ENCODE measurements at places on chromosomes 2 and 18. TPM values are rescaled to one million over a fixed set of nuclear protein-coding genes. Genes with fewer than 3 reads are reported as not detected.

The SULT1C4 gene
- 85.0 TPM for total RNA-seq

The KCNF1 gene
- 0.34 TPM for total RNA-seq

The ARHGEF4 gene
- 15.9 TPM for total RNA-seq

The TMEM178A gene
- 4.0 TPM for total RNA-seq

The SLC30A3 gene
- 0.77 TPM for total RNA-seq

The SMYD5 gene
- 10.8 TPM for total RNA-seq

The GPC1 gene
- 62.5 TPM for total RNA-seq

The ERLEC1 gene
- total RNA-seq, result 56.9 TPM

The CROCC2 gene
- 17.4 TPM for total RNA-seq

The ZBTB14 gene
- 14.9 TPM for total RNA-seq

The ITGAV gene
- total RNA-seq, result 91.8 TPM

The KRTCAP3 gene
- total RNA-seq, result 13.6 TPM

The CHRNG gene
- not detected for total RNA-seq

The SPC25 gene
- total RNA-seq, result 2.1 TPM

The ATP6V1B1 gene
- 5.9 TPM for total RNA-seq

The DLGAP1 gene
- 11.8 TPM for total RNA-seq

The TBR1 gene
- total RNA-seq, result not detected

The C2orf49 gene
- 12.3 TPM for total RNA-seq

The EDAR gene
- 0.37 TPM for total RNA-seq

The SLC9A4 gene
- total RNA-seq, result not detected

The KYNU gene
- total RNA-seq, result 18.7 TPM

The IMPACT gene
- total RNA-seq, result 29.0 TPM

The CCDC74B gene
- total RNA-seq, result 11.7 TPM

The DNAJC5G gene
- not detected for total RNA-seq

The TSPYL6 gene
- 0.20 TPM for total RNA-seq

The ST8SIA3 gene
- 0.03 TPM for total RNA-seq

The RAPGEF4 gene
- 33.5 TPM for total RNA-seq

The ALKAL2 gene
- 20.7 TPM for total RNA-seq

The RASGRP3 gene
- total RNA-seq, result 36.6 TPM

The CFAP65 gene
- total RNA-seq, result 16.5 TPM

The CYRIA gene
- 17.9 TPM for total RNA-seq

The ANKRD30BL gene
- 3.8 TPM for total RNA-seq

The ANKRD30B gene
- total RNA-seq, result not detected

The RAPH1 gene
- 60.5 TPM for total RNA-seq

The TRPM8 gene
- total RNA-seq, result not detected

The CEP68 gene
- total RNA-seq, result 28.9 TPM

The UGT1A1 gene
- 0.49 TPM for total RNA-seq

The WNT10A gene
- total RNA-seq, result 0.77 TPM

The HJURP gene
- 4.1 TPM for total RNA-seq

The DES gene
- total RNA-seq, result 88.7 TPM
